Thymus (tissue), 14 donors: ENCODE measurements at places on chromosomes 6 and 20. TPM values are rescaled to one million over a fixed set of nuclear protein-coding genes. Genes with fewer than 3 reads are reported as not detected.

DNA sequence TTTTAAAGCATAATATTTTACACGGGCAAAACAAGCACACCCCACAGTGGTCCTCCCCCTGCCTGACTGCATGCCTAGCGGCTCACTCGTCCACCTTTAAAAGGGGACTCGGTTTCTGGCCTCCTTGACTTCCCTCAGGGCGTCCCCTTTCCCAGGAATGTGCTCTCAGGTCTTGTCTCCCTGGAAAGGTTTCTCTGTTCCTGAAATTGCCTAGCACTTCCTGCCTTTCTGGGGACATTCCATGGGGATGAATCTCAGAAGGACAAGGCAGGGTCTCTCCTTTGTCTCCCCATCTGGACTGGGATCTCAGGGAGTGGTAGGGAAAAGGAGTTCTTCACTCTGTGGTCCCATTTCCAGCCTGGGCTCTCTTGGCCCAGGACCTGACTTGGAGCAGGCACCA is 4.9 kb downstream of the TCF15 start:
- no peaks in the 10 kb centered on the region for H3K36me3 ChIP-seq
- H3K27me3 ChIP-seq, result peaks cover 28% of the 10 kb centered on the region
- DNase-seq, result no peak
- no peak overlapping the region for H3K27ac ChIP-seq

- no peaks in the 10 kb centered on the region for H3K4me1 ChIP-seq
- no peak overlapping the region for H3K27ac ChIP-seq
- H3K36me3 ChIP-seq, result no peaks in the 10 kb centered on the region
- H3K27me3 ChIP-seq, result no peaks in the 10 kb centered on the region
These were observed 90.3 kb downstream of the ARHGAP18 start for GRCh38 chr6:129619579-129620233.

COL9A1 gene
- polyA plus RNA-seq, result 0.32 TPM

WFDC12 gene
- 6.8 TPM for polyA plus RNA-seq
